Osteocyte (in vitro differentiated cells): ENCODE measurements at places on chromosomes 11 and 22. TPM values are rescaled to one million over a fixed set of nuclear protein-coding genes. Genes with fewer than 3 reads are reported as not detected.

The KRTAP5-9 gene
- not detected in 2 replicates for total RNA-seq

The MMP27 gene
- not detected in 2 replicates for total RNA-seq

The SYT8 gene
- total RNA-seq: 5.0 and 6.2 TPM in 2 replicates

The FBLN1 gene
- total RNA-seq: 211 and 240 TPM in 2 replicates

The SLC6A5 gene
- not detected in 2 replicates for total RNA-seq

DNA sequence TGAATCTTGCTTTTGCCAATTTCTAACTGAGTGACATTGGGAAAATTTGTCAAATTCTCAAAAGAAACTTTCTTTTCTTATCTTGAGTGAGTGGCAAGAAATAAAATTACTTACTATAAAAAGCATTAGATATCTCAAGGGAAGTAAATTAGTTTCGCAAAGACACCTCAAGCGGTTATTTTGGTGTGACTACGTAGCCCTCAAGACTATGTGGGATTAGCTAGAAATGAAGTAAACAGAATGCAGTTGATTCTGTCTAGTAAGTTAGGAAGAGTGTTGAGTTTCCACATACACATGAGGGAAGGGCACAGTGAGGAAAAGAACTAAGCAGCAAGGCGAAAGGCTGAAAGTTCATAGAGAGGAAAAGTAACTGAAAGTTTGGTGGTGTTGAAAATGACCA is 28.3 kb upstream of the MS4A6A start:
- no peak for DNase-seq

- no peak for DNase-seq
Measured at GRCh38 chr11:19450282-19450681, 209.5 kb upstream of the E2F8 start.

DNA sequence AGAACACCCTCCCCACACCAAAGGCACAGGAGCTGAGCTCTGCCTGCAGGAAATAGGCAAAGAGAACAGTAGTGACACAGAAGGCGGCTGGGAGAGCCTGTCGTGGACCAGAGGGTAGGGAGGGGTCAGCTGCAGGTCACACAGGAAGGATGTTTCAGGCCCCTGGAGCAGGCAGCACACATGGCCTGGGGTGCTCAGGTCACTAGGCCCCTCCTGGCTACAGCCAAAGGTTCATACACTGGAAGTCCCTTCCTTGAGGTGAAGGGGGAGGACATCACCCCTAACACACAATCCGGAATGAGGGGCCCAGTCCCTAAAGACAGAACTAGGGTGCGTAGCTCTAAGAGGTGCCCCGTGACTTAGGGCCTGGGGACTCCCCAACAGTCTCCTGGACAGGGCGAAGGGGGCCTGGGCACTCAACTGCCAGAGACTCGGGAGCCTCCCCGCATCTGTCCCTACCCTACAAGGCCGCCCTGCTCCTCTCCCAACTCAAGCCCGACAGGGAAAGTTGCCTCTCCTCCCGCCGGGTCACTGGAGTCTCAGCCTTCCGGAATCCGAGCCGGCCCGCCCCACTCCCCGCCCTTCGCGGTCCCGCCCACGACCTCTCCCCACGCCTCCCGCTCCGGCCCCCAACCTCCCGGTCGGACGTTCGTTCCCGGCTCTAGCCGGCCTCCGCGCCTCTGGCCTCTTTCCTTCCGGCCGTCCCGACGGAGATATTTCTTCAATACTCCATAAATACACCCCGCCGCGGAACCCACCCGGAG is at the start of gene CYB5R2:
TSS of gene CYB5R2 (minus strand) at position 541 of the 764 bp plus-strand sequence. CDS start 675 bp downstream, outside the sequence.
- no peak for DNase-seq

DNA sequence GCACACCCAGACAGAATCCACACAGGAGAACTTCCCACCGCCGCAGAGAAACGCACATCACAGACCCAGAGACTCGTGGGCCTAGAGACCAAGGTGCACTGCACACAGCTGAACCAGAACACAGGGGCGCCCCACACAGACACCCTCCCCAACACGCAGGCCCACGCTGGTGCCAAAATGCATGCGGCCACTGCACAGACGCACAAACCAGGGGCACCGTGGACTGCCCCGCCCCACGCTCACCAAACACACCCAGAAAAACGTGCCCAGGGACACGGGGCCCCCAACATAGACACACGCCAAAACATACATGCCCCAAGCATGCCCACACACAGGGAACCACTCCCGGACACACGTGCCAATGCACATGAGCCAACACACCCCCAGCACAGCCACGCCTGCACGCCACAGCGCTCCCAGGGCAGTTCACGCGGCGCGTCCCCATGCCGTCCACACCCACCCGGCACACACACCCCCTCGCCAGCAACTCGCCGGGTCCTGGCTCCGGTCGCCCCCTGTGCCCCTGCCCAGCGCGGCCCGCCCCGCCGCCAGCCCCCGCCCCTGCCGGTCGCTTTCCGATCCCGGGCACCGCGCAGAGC is 7.8 kb downstream of the ELFN2 start:
- no peak for DNase-seq

- peak; percentile 78 for DNase-seq
Measured at GRCh38 chr11:61966734-61967115, 709 bp downstream of the FTH1 start.

DNA sequence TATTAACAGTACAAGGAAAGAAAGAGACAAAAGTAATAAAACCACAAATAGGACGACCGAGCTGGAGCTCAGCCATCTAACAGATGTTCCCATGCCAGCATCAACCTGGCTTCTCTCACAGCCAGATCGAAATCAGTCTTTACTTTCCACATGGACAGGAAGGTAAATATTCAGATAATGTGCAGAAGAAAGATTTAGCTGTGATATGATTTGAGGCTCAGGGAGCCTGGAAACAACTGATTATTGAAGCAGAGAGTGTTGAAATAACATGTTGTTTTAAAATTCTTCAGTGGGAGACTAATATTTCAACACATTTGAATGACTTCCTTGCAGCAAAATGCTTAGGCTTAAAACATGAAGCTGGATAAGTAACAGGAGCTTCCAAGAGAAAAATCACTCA is 546.8 kb downstream of the ETS1 start:
- DNase-seq: no peak

- DNase-seq: no peak
Measured at GRCh38 chr22:50081426-50082196, 3.6 kb downstream of the MLC1 start.

DNA sequence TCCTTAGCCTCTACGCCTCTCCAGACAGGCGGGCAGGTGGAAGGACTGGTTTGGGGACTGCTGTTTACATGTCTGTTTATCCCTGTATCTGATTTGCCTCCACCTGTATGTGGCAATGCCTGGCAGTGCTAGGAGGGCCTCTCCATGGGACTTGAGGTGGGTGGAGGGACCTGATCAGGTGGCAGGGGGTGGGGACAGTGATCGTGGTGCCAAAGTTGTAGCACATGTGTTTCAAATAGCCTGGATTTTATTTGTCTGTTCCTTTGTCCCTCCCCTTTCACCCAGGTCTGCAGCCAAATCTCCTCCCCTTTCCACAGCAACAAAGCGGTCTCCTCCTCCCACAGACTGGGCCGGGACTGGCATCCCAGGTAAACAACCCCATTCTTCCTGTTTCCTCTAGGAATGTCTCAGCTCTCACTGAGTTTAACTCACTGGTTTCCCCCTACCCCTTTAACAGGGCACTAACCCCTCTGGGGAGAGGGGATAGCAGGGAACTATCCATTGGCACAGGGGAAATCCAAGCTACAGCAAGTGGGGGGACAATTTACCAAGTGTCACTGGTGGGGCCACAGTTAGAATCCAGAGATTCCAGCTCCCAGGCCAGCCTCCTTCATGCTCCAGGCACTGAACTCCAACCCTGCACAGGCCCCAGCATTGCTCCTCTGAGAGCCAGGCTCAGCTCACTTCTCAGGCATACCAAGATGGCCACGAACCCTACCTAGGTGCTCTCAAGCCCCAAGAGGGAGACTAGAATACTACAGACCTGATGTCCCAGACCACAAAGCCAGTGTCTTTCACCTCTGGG is 22.9 kb upstream of the TLCD5 start:
- no peak for DNase-seq

DNA sequence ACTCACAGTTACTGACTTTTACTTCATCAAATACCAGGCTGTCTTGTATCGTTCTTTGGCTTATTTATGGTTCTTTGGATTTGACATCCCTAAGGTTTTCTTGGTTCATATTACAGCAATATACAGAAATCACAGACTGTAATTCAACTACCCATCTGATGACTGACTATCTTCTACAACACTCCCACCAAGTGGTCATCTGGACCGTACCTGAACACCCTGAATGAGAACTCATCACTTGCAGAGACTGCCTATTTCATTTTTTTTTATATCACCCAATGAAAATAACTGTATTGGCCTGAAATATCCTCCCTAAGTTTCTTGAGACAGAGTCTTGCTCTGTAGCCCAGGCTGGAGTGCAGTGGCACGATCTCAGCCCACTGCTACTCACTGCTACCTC is 9.5 kb upstream of the UPB1 start:
- DNase-seq: no peak

DNA sequence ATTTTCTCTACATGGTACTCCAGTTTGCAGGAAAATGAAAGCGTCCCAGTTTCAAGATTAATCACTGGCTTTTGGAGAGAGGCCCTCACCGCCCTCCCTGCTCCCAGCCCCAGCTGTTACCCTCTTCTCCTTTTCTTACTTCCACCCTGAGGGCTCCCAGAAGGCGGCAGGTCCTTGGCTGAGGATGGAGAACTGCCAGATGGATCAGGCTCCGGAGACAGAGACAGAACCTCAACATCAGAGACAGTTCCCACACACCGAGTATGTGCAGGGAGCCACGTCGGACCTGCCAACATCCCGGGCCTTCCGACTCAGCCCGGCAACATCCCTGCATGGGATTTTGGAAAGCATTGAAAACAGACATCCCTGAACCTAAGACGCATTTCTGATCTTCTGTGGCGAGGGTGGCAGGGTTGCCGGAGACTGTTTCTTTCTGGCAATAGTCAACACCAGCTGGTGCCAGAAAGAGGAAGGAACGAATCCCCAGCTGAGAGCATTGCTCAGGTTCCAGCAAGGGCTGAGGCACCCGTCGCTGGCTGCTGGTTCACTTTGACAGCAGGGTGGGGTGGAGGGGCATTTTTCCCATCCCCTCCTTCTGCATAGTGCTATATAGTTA is 467.1 kb downstream of the MIAT start:
- DNase-seq: no peak

DNA sequence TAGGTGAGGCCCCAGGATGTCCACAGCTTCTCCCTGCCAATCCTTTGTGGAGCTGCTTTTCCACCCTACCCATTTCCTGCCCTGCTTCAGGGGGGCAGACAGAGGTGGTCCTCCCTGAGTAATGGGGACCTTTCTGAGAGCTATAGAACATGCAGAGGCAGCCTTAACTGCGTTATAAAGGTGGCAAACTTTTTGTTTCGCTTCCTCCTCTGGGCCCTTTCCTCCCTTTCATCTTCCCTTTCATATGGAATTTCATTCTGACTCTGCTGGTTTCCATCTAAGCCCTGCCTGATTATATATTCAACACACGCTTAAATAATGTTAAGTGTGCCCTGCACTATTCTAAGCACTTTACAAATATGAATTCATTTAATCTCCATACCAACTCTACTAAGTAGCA is 169.3 kb upstream of the E2F8 start:
- DNase-seq: no peak

GRCh38 chr11:13939961-13940906 is 22.3 kb upstream of the SPON1 start:
- DNase-seq: no peak

GRCh38 chr11:115132436-115133228 is 371.6 kb downstream of the CADM1 start:
- no peak for DNase-seq

DNA sequence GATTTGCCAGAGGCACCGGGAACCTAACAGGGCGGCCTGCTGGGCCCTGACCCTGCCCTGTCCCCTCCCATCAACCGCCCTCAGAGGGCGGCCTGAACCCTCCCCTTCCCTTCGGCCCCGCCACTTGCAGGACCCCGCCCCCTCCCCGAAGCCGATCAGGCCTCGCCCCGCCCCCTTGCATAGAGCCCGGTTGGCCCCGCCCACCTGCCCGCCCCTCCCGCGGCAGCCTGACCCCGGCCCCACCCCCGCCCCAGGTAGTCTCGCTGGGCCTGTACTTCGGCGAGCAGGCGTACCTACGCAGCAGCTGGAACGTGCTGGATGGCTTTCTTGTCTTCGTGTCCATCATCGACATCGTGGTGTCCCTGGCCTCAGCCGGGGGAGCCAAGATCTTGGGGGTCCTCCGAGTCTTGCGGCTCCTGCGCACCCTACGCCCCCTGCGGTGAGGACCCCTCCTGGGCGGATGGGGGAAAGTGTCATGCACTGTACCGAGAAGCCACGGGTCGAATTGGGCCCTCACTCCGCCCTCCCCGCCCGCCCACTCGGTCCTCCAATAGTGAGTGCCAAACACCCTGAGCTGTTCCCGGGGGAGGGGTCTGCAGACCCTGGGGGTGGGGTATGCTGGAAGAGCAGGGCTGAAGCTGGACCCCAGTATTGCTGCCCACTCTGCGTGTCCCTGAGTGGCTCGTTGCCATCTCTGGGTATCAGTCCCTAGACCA is 94.1 kb downstream of the CACNA1I start:
- no peak for DNase-seq

GRCh38 chr22:22161924-22162851 is 82.4 kb upstream of the VPREB1 start:
- DNase-seq: no peak

DNA sequence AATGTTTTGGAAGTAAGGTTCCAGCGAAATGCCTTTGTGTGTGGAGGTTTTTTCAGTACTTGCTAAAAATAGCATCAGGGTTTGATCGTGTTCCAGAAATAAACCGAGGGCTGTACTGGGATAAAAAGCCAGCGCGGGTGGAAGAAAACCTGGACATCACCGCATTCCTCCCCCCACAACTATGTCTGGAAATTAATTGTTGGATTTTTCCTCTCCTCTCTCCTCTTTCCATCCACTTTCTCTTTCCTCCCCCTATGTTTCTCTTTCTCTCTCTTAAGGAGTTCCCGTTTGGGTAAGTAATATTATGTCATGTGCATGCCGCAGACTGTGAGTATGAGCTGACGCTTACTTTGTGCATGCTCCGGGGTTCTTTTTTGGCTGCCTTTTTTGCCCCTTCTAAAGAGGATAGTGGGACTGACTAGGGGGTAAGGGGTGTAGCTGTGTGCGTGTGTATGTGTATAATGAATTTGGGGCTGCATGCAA is 104.2 kb upstream of the HSD17B12 start:
- DNase-seq: no peak

DNA sequence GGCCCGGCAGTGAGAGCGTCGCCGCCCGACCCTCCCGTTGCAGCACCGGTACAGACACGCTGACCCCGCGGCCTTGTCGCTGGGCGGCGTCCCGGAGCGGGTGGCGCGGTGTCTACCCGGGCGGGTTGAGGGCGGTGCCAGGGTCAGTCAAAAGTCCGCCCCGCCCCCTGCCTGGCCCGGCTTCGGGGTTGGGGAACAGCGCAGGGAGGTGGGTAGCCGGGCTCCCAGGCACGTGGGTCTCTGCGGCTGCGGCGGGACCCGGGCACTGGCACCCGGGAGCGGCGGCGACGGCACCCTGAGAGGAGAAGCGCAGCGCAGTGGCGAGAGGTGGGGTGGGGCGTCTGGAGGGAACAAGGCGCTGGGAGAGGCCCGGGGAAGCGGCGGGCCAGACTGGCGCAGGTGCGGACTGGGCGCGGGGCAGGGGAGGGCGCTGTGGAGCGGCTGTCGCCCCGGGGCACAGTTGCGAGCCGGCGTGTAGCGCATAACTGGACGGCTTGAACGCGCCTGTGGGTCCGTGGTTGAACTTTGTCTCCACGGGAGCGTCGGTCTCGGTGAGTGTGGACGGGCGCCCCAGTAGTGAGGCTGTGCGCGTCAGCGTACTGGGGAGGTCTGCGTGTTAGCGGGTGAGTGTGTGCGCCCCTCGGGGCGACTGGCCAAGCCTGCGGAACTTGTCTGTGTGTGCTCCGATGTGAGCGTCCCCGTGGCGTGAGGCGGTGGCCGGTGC is at the start of gene P2RY2:
TSS of gene P2RY2 (plus strand) at position 176 of the 724 bp plus-strand sequence. CDS start 15,879 bp downstream, outside the sequence.
- DNase-seq: no peak

GRCh38 chr11:28528217-28528616 is 420.0 kb downstream of the METTL15 start:
- DNase-seq: no peak

GRCh38 chr11:61650781-61651571 is 29.2 kb upstream of the DAGLA start:
- no peak for DNase-seq
